ENCODE measurements at places on chromosomes 11 and 22. TPM values are rescaled to one million over a fixed set of nuclear protein-coding genes. Genes with fewer than 3 reads are reported as not detected.

OR6X1 gene
- not detected for polyA plus RNA-seq

OR2AG1 gene
- not detected for polyA plus RNA-seq

SSRP1 gene
- polyA plus RNA-seq, result 98.6 TPM

PANX3 gene
- not detected for polyA plus RNA-seq

MRPL49 gene
- polyA plus RNA-seq, result 28.1 TPM

C11orf91 gene
- polyA plus RNA-seq, result not detected

SYCE3 gene
- not detected for polyA plus RNA-seq

CDC42BPG gene
- 2.3 TPM for polyA plus RNA-seq

PRAME gene
- not detected for polyA plus RNA-seq

DENND6B gene
- 4.1 TPM for polyA plus RNA-seq

KCNQ1OT1 gene
- 0.74 TPM for polyA plus RNA-seq

RPS19BP1 gene
- 48.9 TPM for polyA plus RNA-seq

HOATZ gene
- 0.11 TPM for polyA plus RNA-seq

LINC01488 gene
- 0.14 TPM for polyA plus RNA-seq

IGSF22 gene
- 2.5 TPM for polyA plus RNA-seq

MGAT3 gene
- polyA plus RNA-seq, result 9.6 TPM

MIAT gene
- polyA plus RNA-seq, result 0.41 TPM

GRM5 gene
- 0.02 TPM for polyA plus RNA-seq

PRR5 gene
- 30.1 TPM for polyA plus RNA-seq

MMP10 gene
- not detected for polyA plus RNA-seq

RAB38 gene
- polyA plus RNA-seq, result 1.4 TPM

SLC17A6 gene
- not detected for polyA plus RNA-seq

CLP1 gene
- polyA plus RNA-seq, result 9.8 TPM

CLDN5 gene
- 71.2 TPM for polyA plus RNA-seq

All from muscle of leg (tissue), 16 donors.